GM12864 (cell line): ENCODE measurements at places on chromosomes 7 and 10.

DNA sequence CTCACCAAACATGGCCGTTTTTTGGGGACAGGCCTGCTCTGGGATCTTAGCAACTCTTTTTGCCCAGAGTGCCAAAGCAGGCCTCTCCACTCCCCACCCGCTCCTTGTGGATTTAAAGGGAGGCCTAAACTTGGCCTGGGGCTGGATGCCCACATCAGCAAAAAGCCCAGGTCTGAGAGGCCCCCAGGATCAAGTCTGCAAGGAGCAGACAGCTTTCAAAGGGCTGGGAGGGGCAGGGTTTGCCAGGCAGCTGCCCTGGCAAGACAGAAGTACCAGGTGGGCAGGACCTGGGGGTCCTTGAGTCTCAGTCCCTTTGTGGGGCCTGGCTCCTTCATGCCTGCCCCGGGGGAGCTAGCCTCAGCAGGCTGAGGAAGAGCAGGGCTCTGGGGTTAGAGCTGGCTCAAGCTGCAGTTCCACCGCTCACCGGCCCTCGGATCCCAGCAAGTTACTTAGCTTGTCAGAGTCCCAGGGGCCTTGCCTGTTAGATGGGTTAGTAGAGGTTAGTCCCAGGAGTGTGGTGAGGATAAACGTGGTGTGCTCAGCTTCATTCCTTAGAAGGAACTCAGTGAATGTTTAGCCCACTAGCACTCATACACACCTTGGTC lies 56.2 kb downstream of the ARHGAP22 start:
- no peak for DNase-seq

GRCh38 chr7:25059576-25059975 lies 65.5 kb downstream of the CYCS start:
- no peak for DNase-seq

GRCh38 chr7:39217783-39218182 lies 240.1 kb downstream of the POU6F2 start:
- no peak for DNase-seq

DNA sequence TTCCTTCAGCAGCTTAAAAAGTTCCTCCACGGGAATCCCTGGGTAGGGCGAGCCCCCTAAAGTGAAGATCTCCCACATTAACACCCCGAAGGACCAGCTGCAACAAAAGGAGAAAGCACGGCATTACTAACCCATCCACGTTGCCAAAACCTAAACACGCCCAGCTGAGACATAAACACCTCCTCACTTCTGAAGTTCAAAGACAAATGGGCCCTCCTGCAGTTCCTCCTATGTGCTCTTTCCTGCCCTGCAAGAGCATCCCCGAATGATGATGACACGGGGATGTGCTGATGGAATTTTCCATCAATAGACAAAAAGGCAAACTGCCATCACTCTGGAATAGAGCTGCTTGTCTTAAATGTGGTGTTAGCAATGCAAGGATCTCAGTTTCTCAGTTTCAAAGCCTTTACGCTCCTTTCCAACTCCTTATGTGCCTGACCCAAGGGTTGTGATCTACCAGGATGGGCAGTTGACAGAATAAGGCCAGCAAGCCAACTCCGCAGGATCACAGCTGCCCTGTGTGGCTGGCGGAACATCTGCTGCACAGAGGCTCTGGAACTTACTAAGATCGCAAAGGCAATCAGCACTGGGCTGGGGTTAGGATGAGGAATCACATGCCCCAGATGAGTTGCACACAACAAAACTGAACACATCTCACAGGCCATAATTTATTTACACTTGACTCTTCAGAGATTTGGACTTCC lies 112.7 kb downstream of the FGFR2 start:
- DNase-seq: no peak

GRCh38 chr10:93222211-93222754 lies 148.6 kb downstream of the CYP26A1 start:
- DNase-seq: no peak
